ENCODE measurements at places on chromosomes 7 and 10. TPM values are rescaled to one million over a fixed set of nuclear protein-coding genes. Genes with fewer than 3 reads are reported as not detected.

Gene GALNT17
- total RNA-seq: 51.1 TPM

DNA sequence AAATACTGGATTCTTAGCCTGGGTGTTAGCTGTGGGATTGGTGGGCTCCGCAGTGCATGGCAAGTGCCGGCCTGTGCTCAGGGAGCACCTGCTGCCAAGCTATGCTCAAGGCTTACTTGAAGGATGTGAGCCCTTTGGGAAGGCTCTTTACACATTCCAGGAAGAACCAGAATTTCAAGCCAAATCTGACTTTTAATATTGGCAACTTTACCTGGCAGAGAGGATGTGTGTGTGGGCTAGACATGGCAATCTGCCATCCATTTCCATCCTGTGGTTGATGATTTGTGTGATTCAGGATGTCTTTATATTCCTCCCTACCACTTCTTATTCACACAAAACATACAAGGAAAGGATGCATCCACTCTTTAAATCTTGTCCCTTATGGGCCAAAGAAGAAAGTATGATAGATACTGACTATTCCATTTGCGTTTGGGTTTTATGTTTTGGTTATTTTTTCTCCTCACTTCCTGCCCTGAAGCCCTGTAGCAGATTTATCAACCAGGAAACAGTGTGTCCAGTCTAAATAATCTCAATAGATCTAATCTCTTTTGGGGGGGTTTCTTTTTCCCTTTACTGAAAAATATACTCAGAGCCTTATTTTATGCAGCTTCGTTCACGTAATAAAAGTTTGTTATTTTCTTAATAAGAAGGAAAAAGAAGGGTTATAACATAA lies 247.1 kb downstream of the COBL start:
- peak overlapping the region; percentile 66 for H3K27ac ChIP-seq
- no peak overlapping the region for H3K4me3 ChIP-seq
- no peaks in the 10 kb centered on the region for H3K27me3 ChIP-seq
- DNase-seq: peak; percentile 79
- peaks cover 37% of the 10 kb centered on the region for H3K4me1 ChIP-seq

Gene PAOX
- total RNA-seq: 14.2 TPM

- no peaks in the 10 kb centered on the region for H3K27me3 ChIP-seq
- no peaks in the 10 kb centered on the region for H3K4me1 ChIP-seq
- no peak overlapping the region for H3K27ac ChIP-seq
- no peaks in the 10 kb centered on the region for H3K36me3 ChIP-seq
These were observed 24.0 kb downstream of the PKD1L1 start for GRCh38 chr7:47924266-47924665.

Gene FGL2
- total RNA-seq: 294 TPM

GRCh38 chr7:121451367-121452094 lies 55.4 kb upstream of the FAM3C start:
- peaks cover 8% of the 10 kb centered on the region for H3K4me1 ChIP-seq
- H3K4me3 ChIP-seq: no peak overlapping the region
- H3K27ac ChIP-seq: no peak overlapping the region
- no peak for DNase-seq
- no peaks in the 10 kb centered on the region for H3K27me3 ChIP-seq
- no peaks in the 10 kb centered on the region for H3K36me3 ChIP-seq

Gene MRPS16
- total RNA-seq: 46.1 TPM

- H3K27me3 ChIP-seq: no peaks in the 10 kb centered on the region
- peaks cover 14% of the 10 kb centered on the region for H3K4me1 ChIP-seq
- no peak for DNase-seq
- H3K36me3 ChIP-seq: no peaks in the 10 kb centered on the region
- no peak overlapping the region for H3K4me3 ChIP-seq
These were observed 10.7 kb downstream of the HIP1 start for GRCh38 chr7:75727881-75728593.

- no peak for DNase-seq
- H3K4me3 ChIP-seq: no peak overlapping the region
- H3K27ac ChIP-seq: no peak overlapping the region
- no peaks in the 10 kb centered on the region for H3K36me3 ChIP-seq
- no peaks in the 10 kb centered on the region for H3K4me1 ChIP-seq
- H3K27me3 ChIP-seq: no peaks in the 10 kb centered on the region
These were observed 33.9 kb upstream of the PROSER2 start for GRCh38 chr10:11789306-11789705.

Gene MLXIPL
- total RNA-seq: 19.5 TPM

DNA sequence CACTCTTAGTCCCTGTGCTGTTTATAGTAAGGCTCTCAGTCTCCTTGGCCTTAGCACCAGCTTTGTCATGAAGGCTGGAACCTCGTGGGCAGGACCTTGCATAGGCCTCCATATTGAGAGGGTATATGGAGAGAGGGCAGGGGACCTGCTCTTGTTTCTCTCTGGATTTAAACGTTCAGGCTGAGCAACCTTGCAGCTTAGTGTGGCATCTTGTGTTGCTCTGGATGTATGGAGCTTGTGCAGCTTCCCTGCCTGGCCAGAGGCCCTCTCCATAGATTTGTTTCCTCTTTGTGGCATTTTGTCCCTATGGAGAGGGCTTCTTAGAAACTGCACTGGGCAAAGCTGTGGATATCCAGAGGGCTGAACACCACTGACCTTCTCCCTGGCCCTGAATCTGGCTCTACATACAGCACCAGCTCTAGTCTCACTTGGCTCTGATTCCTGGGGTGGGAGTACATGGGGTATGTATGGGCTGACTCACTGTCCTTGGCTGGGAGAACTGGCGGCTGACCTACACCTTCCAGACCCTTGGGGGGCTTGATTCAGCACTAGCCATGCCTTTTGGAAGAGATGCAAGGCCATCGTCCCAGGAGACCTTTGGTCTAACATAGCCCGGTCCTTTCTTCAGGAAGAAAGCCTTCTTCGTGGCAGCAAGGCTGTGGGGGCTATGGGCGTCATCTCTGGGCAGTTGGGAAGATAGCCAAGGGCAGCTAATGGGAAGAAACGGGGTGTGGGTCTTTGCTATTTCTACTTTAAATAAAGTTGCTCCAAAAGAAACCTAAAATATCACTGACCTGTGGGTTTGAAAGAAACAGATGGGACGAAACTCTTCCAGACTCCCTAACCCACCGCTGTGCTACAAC lies 30.5 kb downstream of the ITPRIP start:
- no peak overlapping the region for H3K4me3 ChIP-seq
- peaks cover 83% of the 10 kb centered on the region for H3K4me1 ChIP-seq
- no peaks in the 10 kb centered on the region for H3K36me3 ChIP-seq
- peak; percentile 81 for DNase-seq
- peak overlapping the region; percentile 50 for H3K27ac ChIP-seq
- no peaks in the 10 kb centered on the region for H3K27me3 ChIP-seq

Gene MRLN
- not detected for total RNA-seq

- no peak for DNase-seq
- no peak overlapping the region for H3K4me3 ChIP-seq
- no peaks in the 10 kb centered on the region for H3K4me1 ChIP-seq
These were observed 247.0 kb upstream of the HABP2 start for GRCh38 chr10:113305871-113306270.

DNA sequence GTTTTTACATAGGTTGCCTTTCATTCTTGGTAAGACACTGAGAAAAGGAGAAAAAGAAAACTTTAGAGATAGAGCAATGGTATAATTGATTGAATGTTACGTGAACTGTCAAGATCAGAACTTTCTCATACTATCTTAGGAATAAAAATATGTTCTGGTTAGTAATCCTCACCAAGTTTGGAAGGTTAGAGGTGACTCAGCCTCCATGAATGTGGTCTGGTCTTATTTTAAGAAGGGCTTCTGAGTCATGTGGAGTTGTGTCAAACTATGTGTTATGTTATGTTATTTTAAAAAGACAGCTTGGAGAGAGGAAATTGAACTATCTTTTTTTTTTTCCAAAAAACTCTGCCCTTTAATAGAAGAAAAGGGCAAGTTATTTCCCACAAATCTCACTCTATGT lies 458.6 kb upstream of the KLF6 start:
- no peaks in the 10 kb centered on the region for H3K36me3 ChIP-seq
- no peak for DNase-seq
- H3K4me3 ChIP-seq: peak overlapping the region; percentile 46
- peaks cover 7% of the 10 kb centered on the region for H3K4me1 ChIP-seq
- H3K27me3 ChIP-seq: no peaks in the 10 kb centered on the region

Gene OGDH
- total RNA-seq: 184 TPM

DNA sequence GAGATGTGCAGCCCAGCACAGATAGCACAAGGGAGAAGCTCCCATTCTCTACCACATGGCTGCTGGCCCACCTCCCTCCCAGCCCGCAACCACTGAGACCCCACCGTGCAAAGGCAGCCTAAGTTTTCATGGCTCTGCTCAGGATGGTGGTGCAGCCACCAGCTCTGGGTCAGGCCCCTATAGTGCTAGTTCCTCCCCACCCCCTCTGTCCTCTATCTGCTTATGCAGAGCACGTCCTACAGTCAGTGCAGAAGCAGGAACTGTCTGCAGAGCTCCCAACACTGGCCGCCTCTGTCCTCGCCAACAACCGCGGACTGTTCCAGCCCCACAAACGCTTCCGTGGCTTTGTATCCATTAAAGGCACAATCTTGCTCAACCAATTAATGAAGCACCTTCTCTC lies 278.9 kb downstream of the GRID1 start:
- no peaks in the 10 kb centered on the region for H3K4me1 ChIP-seq
- no peak overlapping the region for H3K4me3 ChIP-seq
- H3K27me3 ChIP-seq: no peaks in the 10 kb centered on the region
- no peak for DNase-seq
- H3K27ac ChIP-seq: no peak overlapping the region

DNA sequence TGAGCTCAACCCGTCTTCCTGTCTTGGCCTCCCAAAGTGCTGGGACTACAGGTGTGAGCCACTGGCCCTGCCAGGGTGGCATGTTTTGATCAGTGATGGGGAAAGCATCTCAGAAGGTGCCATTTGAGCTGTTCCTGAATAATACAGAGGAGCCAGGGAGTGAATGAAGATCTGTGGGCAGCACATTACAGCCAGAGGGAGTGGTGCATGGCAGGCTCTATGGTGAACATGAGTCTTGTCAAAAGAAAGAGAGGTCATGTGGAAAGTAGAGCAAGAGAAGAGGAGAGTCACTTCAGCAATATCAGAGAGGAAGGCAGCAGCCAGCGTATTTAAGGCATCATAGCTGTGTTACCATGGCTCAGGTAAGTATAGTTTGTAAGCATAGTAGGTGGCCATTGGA lies 275.7 kb upstream of the LRGUK start:
- H3K27me3 ChIP-seq: no peaks in the 10 kb centered on the region
- H3K27ac ChIP-seq: no peak overlapping the region
- no peak overlapping the region for H3K4me3 ChIP-seq
- DNase-seq: no peak
- H3K36me3 ChIP-seq: no peaks in the 10 kb centered on the region
- peaks cover 6% of the 10 kb centered on the region for H3K4me1 ChIP-seq

DNA sequence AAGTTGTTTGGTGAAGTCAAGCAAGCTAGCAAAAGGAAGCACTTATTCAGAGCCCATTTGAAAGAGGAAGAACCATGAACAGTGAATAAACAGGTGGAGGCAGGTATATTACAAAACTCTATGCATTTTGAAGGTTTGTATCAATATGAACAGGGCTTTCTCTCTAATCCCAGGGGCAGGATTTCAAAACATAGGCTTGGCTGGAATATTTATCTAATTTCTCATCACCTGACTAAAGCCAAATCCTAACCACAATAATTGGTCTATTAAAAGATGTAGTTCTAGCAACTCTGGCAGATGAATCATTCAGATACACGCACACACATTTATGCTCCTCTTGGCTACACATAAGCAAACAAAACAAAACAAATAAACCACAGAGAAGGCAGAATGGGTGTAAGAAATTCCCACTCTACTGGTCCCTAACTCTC lies 554.4 kb downstream of the INHBA start:
- H3K27ac ChIP-seq: no peak overlapping the region
- no peak for DNase-seq
- no peaks in the 10 kb centered on the region for H3K4me1 ChIP-seq
- H3K36me3 ChIP-seq: no peaks in the 10 kb centered on the region
- no peaks in the 10 kb centered on the region for H3K27me3 ChIP-seq

- H3K4me1 ChIP-seq: peaks cover 8% of the 10 kb centered on the region
- no peak for DNase-seq
- H3K4me3 ChIP-seq: no peak overlapping the region
- H3K27ac ChIP-seq: no peak overlapping the region
These were observed 513.3 kb downstream of the MDFIC start for GRCh38 chr7:115435178-115435577.

DNA sequence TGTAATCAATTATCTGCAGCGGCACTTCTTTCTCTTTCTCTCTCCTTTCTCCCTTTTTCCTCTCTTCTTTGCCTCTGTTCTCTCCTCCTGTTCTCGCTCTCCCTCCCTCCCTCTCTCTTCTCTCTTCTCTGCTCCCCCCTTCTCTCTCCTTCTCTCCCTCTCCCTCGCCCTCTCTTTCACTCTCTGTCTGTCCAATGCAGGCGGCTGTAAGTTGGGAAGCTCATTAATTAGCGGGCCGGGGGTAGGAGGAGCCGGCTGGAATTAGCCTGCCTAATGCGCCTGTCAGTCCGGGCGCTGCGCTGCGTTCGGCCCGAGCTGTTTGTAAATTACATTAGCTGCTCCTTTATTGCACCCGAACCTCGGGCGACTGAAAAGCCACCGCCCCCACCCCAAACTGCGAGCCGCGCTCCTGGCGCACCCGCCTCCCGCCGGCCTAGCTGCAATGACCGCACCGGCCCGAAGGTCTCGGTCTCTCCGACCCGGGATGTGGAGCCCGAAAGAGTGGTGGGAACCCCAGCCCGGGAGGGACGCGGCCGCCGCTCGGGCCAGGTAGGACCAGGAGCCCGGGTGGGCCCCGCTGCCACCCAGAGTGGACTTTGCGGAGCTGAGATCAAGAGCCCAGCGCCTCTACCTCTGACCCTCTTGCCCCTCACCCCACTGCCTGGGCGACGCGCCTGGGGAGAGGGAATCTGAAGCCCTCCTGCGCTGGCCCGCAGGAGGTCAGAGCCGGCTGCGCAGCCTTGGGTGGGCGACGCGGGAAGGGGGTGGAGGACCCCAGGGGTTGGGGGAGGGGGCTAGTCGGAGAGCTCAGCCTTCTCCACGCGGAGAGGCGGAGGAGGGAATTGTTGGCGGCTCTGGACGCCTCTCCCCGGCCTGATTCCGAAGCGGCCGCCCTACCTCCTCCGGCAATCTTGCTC lies at the start of gene LBX1:
LBX1 (minus strand) TSS at position 198 of the 917 bp plus-strand sequence. CDS start 648 bp downstream, outside the sequence.
- no peak for DNase-seq
- no peak within 1 kb of the TSS for H3K27ac ChIP-seq
- H3K4me1 ChIP-seq: peaks cover 59% of the 10 kb centered on the region

GRCh38 chr7:34596887-34597286 lies 61.1 kb upstream of the NPSR1 start:
- DNase-seq: no peak
- H3K4me1 ChIP-seq: no peaks in the 10 kb centered on the region
- no peak overlapping the region for H3K27ac ChIP-seq
- no peaks in the 10 kb centered on the region for H3K36me3 ChIP-seq
- H3K4me3 ChIP-seq: no peak overlapping the region
- no peaks in the 10 kb centered on the region for H3K27me3 ChIP-seq

GRCh38 chr7:86708031-86708680 lies 64.4 kb downstream of the GRM3 start:
- H3K4me3 ChIP-seq: no peak overlapping the region
- no peaks in the 10 kb centered on the region for H3K36me3 ChIP-seq
- DNase-seq: no peak
- H3K27ac ChIP-seq: no peak overlapping the region
- no peaks in the 10 kb centered on the region for H3K27me3 ChIP-seq
- H3K4me1 ChIP-seq: no peaks in the 10 kb centered on the region
